NCI-H2107 (cell line): ENCODE measurements at places on chromosomes 16 and 17.

DNA sequence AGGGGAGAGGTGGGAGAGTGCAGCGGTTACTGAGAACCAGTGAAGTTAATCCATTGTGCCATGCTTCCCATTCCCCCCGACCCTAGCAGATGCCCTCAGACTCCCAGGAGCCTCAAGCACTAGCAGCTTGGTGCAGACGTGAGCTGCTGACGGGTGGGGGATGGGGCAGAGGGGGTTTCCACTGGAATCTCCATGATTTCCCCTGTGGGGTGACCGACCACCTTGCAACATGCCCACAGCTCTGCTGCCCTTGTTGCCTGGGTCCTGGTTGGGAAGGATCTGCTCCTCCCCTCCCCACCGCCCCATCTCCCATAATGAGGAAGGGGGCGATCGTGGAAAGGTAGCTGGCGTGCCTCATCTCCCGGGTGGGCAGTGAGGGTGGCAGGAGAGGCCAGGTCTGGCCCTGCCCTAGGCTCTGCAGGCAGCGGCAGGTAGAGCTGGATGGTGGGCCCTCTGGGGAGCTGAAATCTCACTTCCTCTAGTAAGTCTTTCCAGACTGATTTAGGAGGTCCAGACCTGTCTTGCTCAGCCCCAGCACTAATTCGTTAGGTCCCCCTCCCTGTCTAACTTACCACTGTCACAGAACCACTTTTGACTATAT is 9.6 kb downstream of the FLOT2 start:
- DNase-seq, result no peak

DNA sequence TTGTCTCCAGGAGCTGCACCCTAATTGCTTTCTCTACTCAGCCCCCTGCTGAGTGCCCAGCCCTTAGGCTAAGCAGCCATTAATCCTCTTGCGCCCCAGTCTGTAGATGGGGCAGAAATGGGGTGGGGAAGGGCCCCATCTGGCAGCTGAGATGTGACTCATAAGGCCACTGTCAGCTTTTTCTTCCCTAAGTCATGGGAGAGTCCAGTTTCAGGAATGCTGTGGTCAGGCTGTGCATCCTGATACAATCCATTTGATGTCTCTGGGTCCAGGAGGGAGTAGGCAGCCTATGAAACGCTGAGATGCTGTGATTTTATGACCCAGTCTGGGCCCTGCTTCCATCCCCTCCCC is 12.3 kb downstream of the PLXDC1 start:
- DNase-seq, result no peak

DNA sequence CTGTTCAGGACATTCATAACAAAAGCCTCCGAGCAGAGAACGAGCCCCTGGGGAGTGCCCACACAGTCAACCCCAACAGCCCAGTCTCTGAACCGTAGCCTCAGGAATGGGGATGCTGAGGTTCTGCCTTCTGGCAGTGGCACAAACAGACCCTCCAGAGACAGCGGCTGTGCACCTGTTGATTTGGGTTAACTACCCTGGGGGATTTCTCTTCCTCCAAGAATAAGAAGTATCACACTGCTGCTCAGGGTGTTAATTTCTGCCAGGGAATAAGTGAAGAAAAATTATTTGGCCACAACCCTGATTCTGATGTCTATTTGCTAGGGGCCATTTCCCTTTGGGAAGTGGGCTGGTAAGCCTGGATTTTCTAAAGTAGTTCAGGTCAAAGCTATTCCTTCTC is 51.0 kb upstream of the PIRT start:
- no peak for DNase-seq

DNA sequence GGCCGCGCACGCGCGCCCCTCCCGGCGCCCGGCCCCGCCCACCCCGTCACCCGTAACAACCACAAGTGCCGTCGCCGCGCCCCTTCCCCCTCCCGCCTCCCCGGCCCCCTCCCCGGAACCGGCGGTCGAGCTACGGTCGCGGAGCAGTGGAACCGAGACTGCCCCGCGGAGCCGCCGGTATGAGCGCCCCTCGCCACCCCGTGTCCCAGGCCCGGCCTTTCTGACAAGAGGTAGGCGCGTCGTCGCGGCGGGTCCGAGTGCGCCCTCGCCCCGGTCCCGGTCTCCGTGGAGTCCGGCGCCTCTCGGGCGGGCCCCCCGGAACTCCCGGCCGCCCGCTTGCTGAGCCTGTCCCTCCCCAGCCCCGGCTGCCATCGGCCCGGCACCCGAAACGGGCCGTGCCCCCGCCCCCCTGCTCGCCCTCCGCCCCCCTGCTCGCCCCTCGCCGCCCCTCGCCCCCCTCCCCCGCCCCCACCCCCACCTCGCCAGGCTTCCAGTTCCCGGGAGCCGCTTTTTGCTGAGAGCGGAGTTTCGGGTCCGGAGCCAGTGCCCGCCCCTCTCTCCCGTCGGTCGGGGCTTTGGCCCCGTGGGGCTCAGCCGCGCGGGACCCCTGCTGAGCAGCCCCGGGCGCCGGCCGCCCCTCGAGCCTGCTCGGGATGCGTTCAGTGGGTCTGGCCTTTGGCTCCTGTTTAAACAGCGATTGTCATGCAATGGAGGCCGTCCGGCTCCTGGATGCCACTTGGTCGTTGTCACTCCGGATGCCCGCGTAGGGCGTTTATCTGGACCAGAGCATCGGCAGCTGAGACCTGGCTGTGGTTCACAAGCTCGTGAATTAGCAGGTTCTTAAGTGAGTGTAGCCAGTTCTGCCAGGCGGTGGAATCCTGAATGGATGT is at the start of gene SEC14L1:
Gene SEC14L1, plus strand, starts transcription at position 92 of the 890 bp plus-strand sequence. CDS start 2,628 bp downstream, outside the sequence.
- no peak for DNase-seq

GRCh38 chr17:5775098-5775497 is 190.8 kb upstream of the NLRP1 start:
- DNase-seq, result no peak
